ENCODE measurements at places on chromosomes 4 and X. TPM values are rescaled to one million over a fixed set of nuclear protein-coding genes. Genes with fewer than 3 reads are reported as not detected.
A peak's percentile ranks its signal among the peaks of the same experiment; 100 is the strongest.

DNA sequence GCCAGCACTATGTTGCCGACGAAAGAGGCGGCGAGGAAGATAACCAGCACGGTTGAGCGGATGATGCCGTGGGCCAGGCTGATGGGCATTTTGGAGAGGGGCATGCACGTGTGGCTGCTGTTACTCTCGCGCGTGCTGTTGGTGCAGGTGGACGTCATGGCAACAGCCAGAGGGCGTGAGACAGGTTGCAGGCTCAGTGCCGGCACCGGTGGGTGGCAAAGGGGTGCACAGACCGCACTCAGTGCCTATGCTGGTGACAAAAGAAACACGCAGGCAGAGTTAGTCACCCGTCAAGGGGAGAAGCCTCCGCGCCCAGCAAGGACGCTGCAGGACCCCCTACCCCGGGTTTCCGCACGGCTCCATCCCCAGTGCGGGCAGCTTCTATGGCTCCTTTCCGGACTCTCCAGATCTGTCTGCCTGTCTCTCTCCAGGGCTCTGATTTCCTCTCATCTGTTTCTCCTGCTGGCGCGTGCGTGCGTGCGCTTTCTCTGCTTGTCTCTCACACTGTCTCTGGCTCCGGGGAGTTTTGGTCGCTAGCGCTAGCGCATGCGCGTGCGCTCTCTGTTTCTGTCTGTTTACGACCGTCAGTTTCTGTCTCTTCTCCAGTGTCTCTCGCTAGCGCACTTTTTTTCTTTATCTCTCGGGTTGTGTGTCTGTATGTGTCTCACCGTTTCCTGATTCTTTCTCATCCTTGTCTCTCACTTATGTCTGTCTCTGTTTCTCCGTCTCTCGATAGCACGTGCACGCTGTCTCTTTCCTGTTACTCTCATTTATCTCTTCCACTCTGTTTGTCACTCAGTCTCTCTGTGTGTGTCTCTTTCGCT, 2.1 kb downstream of the GPR101 start:
- peak; percentile 37 for DNase-seq

DNA sequence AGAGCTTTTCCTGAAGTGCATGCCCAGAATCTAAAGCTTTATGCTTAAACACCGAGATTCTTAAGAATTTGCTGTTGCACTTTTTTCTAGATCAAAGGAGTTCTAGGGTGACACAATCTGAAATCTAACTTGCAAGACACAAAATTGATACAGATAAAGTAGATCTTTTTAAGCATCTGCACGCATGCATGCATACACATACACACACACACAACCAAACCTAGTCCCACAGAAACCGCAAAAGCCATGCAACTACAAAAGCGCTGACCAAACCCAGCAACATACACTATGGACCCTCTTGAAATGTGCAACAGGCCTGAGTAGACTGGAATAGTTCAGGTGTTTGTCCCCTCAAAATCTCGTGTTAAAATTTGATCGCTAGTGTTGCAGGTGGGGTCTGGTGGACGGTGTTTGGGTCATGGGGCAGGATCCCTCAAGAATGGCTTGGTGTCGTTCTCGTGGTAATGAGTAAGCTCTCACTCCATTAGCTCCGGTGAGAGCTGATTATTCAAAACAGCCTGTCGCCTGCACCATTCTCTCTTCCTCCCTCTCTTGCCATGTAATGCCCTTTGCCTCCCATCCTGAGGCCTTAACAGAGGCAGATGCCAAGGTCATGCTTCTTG, 52.7 kb downstream of the IRF2 start:
- no peak for DNase-seq

CDKL5 gene
- total RNA-seq, result 3.7 TPM

DMRTC1B gene
- not detected for total RNA-seq

DNA sequence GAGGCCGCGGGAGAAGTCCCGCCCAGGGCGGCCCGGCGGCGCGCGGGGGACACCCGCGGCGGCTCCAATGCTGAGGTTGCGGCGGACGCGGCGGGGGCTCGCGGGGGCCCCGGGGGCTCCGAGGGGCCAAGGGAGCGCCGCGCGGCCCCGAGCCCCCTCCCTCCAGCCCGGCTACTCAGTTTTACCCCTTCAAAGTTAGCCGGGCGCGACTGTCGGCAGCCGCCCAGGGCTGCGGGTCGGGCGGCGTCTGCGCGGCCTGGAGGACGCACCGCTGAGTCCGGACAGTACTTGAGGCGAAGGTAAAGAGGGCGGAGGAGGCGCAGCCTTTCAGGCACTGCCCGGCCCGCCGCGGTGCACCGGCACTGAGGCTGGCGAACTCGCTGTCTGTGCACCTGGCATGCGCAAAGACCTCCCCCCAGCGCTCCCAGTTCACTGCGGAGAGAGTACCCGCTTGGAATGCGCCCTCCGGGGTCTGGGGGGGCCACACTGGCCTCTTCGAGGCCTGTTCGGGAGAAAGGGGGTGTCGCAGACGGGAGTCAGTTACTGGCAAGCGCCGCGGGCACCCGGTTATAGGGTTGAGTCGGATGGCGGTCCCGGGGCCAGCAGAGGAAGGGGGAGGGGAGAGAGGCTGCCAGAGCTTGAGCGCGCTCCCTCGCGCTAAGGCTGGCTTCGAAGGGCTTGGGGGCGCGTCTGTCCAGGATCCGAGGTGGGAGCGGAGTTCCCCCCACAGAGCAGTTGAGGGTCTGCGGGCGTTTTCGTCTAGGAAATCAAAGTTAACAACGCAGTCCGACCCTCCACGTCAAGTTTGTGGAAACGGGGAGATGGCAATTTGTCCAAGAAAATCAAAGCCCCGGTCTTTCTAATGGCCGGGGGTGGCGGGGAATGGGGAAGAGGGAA, 1.1 kb downstream of the PCDH19 start:
- no peak for DNase-seq

GRCh38 chrX:64447207-64447606, 52.0 kb upstream of the MTMR8 start:
- no peak for DNase-seq

PAGE4 gene
- total RNA-seq, result not detected

GRCh38 chr4:152936446-152937335, 568 bp downstream of the FHDC1 start:
- DNase-seq, result peak; percentile 12

DNA sequence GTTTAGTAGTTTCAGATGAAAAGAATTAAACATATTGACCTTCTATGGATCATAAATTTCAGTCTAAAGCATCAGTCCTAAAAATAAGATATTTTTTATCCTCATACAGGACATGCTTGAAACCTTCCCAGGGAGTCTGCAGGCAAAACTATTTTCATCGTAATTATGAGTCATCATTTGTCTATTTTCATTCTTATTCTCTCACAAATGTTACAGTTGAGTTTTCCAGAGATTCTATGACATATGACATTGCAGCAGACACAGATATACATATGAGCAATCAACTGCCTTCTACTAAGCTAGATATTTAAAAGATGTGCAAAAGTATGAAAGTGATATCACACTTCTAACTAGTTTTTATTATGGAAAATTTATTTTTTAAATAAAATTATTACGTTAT, 398.0 kb downstream of the MAGEB5 start:
- no peak for DNase-seq

PAGE5 gene
- total RNA-seq, result not detected

- DNase-seq, result peak; percentile 22
Observed at GRCh38 chr4:101156619-101157310, 190.6 kb downstream of the PPP3CA start.

CCSER1 gene
- under 0.01 TPM for total RNA-seq

S100G gene
- not detected for total RNA-seq

DNA sequence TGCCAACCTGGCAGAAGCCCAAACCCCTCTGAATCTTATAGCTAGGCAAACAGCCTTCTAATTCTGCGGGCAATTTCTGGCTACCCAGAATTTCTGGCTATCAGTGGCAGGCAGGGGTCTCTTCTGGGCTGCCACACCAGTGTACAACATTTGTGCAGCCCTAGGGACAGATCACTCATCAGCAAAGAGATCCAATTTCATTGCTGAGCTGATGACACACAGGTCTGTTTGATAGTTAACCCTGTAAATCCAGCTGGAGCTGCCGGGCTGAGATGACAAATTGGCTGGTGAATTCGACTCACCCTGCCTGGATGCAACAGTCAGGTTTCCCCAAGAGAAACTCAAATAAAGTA, 2.4 kb downstream of the MID1 start:
- peak; percentile 19 for DNase-seq

DNA sequence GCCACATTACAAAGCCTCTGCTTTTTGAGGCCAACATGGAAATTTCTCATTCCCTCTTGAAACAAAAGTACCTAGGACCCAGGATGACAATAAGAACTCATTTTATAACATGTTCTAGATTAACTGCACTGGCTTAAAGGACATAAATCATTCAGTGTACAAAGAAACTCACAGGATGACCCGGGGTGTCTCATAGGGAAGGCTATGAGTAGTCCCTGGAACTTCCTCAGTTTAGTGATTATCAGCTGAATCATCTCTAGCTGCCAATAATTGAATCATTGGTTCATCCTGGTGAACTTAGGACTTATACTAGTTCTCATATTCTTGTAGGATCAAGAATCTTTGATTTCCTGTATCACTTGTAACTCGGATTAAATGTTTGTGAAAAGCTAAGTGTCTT, 95.8 kb upstream of the WDR1 start:
- DNase-seq, result no peak

- DNase-seq, result no peak
Observed at GRCh38 chrX:47148946-47149345, 3.9 kb downstream of the RBM10 start.

GRCh38 chr4:124939908-124940307, 227.4 kb upstream of the ANKRD50 start:
- DNase-seq, result no peak

- DNase-seq, result peak; percentile 67
Observed at GRCh38 chrX:69133921-69134542, 31.2 kb downstream of the PJA1 start.

DNA sequence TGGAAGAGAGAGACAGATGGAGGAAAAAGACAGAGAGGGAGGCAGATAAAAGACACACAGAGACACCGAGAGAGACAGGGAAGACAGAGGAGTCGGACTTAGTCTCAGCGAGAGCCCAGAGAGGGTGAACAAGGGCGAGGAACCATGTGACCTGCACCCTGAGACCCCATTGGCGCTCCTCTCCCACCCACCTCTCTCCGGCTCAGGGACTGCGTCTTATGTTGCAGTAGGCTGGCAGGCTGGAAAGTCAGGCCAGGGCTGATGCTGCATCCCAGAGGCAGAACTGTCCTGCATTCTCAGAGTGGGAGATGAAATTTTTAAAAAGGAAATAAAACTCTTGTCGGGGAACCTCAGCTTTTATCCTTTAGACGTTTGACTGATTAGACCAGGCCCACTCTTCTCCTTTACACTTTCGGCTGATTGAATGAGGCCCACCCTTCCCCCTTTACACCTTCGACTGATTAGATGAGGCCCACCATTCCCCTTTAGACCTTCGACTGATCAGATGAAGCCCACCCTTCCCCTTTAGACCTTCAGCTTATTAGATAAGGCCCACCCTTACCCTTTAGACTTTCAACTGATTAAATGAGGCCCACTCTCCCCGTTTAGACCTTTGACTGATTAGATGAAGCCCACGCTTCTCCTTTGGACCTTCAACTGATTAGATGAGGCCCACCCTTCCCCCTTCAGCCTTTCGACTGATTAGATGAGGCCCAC, 29.5 kb upstream of the IL3RA start:
- no peak for DNase-seq

- no peak for DNase-seq
Observed at GRCh38 chr4:128310266-128310697, 22.7 kb upstream of the PGRMC2 start.

DNA sequence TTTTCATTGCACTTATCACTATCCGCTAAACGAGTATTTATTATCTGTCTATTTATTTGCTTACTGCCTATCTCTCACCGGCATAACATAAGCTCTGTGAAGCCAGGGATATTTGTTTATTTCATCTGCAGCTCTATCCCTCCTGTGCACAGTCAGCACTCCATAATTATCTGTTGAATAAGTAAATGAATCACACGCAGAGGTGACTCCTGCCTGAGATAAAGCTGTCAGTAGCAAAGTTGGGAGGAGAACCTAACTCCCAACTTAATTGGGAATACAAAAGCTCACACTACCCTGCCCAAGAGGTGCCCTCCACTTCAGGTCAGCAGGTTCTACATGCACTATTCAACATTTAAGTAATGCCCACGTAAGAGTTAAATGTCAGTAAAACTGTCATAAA, 85.7 kb downstream of the CORIN start:
- no peak for DNase-seq

DNA sequence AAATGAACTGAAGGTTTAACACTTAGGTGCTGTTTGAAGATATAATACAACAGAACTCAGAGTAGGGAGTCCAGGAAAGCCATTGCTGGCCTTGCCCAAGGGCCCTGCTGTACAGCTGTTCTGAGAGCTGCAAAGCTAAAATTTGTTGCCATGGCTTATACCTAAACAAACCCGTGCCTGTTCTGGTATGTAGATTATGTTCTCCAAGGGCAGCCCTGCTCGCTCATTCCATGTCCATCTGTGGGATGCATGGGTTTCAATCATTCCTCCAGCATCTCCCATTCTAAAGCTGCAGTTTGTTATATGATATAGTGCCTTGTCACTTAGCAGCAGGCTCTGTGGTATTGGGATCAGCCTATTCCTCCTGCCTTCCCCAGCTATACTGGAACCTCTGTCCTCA, 80.8 kb upstream of the BMPR1B start:
- no peak for DNase-seq

DNA sequence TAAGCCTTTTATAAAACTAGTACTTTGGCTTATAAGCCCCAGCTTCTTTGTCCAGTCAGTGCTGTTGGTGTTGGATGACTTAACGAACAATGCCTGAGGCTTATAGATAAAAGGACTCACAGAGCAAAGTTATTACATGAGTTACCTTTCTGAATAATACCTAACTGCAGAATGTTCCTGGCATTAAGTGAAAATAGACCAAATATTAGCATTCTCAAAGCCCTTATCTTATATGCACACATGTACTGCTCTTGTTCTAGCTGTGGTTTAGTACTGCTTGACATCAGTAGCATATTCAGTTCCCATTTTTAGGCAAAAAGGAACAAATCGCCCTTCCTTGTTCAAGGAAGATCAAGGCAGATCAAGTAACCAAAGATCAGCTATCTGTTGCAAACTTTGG, 131.6 kb downstream of the ZNF330 start:
- DNase-seq, result no peak

GRCh38 chr4:36325499-36325898, 44.1 kb downstream of the DTHD1 start:
- no peak for DNase-seq

DNA sequence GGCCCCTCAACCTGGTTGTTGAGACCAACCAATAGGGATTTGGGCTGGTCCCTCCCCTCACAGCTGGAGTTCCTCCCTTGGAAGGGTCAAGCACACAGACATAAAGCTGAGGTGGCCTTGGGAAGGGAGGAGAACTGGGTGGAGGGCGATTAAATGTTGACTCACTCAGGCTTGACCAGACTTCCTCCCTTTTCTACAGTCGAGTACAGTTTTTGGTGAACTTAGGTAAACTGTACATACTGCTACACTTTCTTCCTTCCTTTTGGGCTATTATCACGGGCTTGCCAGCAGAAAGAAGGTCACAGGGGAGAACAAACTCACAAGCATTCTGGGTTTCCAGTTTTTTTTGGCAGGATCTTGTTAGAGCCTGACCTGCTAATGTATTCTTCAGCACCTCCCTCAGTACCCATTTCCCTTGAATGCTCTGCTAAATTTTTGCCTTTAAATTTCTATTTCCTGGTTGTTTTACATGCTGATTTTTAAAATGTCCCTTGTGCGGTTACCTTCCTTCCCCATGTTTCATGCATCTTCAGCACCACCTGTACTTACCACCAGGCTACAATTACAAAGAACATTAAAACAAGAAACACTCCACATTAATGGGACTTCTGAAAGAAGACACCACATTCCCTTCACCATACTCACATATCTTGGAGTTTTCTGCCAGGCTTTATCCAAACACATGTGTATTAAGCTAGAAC, 135.2 kb upstream of the RASGEF1B start:
- peak; percentile 29 for DNase-seq

All from fibroblast of the aortic adventitia (primary cell).